ENCODE measurements at places on chromosomes 4 and X.

DNA sequence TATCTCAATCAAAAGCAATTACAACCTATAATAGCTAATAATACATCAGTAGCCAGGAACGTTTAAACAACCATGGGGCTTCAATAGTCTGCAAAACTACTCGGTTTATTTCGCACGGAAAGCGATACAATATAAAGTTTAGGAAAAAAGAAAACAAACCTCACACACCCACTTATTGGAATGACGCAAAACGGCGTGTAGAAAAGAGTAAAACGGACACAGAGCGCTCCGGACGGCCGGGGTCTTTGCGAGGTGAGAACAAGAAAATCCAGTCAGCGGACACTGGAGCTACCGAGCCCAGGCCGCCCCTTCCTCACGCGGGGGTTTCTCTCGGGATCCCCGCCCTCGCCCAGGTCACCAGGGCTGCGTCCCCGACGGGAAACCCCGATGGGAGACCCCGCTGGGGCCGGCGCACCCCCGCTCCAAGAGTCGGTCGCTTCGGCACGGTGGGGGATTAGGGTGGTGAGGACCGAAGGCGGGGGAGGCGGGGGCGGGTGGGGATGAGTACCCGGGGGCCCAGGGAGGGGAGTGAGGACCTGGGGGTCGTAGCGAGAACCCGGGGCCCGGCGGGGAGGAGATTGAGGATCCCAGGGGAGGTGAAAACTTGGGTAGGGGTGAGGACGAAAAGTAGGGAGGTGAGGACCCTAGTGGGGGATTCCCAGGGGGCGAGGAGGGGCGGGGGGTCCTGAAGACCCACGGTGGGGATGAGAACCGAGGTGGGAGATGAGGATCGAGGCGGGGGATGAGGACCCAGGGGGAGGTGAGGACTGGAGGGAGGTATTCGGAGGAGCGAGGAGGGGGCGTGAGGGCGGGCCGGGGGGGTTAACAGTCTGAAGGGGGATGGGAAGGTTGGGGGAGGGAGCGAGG, 737 bp downstream of the NELFA start:
- no peak for DNase-seq

GRCh38 chr4:87745064-87745807, 54.1 kb upstream of the IBSP start:
- no peak for DNase-seq

DNA sequence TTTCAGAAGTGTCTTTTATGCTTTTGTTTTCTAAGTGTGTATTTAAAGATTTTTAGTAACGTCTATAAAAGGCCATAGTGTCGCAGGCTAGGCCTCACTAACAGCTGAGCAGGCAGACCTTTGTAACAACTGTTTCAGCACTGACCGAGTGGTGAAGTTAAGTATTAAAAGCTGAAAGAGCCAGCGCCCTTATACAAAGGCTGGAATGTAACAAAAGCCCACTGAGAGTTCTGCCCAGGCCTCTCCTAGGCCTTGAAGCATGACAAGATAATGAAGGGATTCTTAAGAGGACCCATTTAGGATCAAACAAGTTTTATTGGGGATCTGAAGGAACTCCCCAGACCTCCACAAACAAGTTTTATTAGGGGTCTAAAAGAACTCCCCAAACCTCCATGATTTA, 722.5 kb upstream of the PRKX start:
- DNase-seq, result no peak

DNA sequence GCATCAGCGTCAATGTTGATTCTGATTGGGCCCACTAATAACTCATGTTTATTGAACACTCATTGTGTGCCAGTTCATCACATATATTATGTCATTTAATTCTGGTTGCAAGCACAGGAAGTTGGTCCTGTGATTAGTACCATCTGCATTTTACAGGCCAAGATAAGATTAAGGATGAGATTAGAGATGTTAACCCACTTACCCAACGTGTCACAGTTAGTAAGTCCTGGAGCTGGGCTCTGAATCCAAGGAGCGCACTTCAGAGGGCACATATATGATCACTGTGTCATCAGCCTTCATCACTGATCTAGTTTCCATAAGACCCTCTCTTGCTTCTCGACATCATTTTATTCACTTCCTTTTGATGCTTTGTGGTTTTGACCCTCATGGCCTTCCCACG, 205.3 kb upstream of the ANXA3 start:
- DNase-seq, result no peak

- DNase-seq, result no peak
These were observed 114.9 kb downstream of the ZNF827 start for GRCh38 chr4:145823743-145824142.

- DNase-seq, result no peak
These were observed 3.0 kb upstream of the PLAC1 start for GRCh38 chrX:134661295-134661694.

DNA sequence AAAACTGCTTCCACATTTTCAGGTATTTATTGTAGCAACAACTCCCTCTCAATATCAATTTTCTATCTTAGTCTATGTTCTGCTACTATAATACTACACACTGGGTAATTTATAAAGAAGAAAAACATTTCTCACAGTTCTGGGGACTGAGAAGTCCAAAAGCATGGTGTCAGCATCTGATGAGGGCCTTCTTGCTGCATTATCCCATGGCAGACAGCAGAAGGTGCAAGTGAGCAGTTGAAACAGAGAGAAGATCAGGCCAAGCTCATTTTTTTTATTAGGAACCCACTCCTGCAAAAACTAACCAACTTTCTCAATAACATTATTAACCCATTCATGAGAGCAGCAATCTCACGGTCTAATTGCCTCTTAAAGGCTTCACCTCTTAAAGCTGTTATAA, 376.0 kb downstream of the RAB28 start:
- DNase-seq, result no peak

- no peak for DNase-seq
These were observed 138.8 kb downstream of the CPZ start for GRCh38 chr4:8731364-8731763.

GRCh38 chr4:118752551-118752950, 67.4 kb downstream of the METTL14 start:
- no peak for DNase-seq

- DNase-seq, result peak; percentile 20
These were observed 201.4 kb downstream of the CCSER1 start for GRCh38 chr4:90328558-90328957.

DNA sequence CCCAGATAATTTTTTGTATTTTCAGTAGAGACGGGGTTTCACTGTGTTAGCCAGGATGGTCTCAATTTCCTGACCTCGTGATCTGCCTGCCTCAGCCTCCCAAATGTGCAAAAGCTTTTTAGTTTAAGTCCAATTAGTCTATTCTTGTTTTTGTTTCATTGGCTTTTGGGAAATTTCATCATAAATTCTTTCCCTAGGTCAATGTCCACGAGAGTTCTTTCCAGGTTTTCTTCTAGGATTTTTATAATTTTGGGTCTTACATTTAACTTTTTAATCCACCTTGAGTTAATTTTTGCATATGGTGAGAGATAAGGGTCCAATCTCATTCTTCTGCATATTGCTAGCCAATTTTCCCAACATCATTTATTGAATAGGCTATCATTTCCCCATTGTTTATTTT, 36.3 kb upstream of the PDLIM5 start:
- DNase-seq, result no peak

- DNase-seq, result peak; percentile 62
These were observed 73.7 kb downstream of the ELOVL6 start for GRCh38 chr4:110124711-110125110.

DNA sequence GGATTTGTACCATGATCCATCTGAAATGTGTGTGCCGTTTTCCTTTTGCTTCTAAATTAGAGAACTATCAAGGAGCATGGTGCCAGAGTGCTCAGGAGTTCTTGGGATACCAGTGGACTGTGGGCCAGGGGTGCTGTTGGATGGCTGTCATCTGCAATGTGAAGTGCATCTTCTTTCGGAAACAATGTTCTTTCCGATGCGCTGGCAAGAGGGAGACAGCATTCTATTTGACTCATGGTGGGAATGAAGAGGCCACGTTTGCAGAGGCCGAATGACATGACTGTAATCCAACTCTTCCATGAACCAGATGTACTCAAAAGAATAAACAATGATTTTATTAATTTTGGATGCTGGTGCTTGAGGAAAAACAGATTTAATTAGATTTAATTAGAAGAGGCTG, 45.5 kb downstream of the SORCS2 start:
- DNase-seq, result no peak

- no peak for DNase-seq
These were observed 68.7 kb downstream of the PAK3 start for GRCh38 chrX:111164728-111165127.

GRCh38 chr4:178333355-178333754, 891.1 kb upstream of the AGA start:
- DNase-seq, result no peak

- no peak for DNase-seq
These were observed 165.9 kb downstream of the IL15 start for GRCh38 chr4:141802333-141802732.

DNA sequence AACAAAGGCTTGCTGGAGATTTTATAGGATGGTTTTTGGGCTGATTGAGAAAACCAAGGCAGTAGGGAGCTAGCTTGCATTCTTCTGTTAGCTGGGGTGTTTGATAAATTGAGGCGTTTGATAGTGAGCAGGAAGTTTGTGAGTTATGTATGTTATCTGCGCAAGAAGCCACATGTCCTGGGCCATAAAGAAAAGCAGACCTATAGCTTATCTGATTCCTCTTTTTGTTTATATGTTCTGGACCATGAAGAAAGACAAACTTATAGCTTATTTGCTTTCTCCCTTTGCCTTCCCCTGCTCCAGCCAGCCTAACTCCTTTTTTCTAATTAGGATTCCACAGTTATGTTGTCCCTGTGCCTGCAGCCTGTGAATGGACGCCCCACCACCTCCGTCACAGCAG, 9.2 kb downstream of the HNRNPH2 start:
- no peak for DNase-seq

DNA sequence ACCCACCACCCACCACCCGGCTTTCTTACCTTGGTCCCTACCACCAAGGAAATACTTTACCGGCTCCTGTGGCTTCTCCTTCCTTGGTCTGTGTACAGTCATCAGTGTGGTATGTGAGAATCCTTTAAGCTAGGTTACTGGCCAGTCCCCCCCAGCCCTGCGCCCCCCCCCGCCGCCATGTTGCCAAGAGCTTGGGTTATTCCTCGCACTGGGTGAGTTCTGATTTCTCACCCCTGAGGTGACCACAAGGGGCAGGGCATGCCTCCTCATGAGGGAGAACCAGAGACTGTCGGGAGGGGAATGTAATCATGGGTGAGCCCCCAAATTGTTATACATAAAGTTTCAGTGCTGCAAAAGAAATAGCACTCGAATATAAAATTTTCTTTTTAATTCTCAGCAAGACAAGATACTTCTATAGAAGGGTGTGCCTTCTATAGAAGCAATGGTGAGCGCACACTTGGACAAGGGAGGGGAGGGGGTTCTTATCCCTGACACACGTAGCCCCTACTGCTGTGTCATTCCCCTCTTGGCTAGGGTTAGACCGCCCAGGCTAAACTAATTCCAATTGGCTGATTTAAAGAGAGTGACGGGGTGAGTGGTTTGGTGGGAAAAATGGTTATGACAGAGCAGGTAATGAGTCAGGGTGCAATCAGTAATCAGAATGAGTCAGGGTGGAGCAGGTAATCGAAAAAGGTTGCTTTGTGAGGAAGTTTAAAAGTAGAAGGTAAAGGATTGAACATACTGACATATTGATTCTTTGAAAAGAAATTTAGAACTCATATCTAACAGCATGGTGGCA, 133.2 kb downstream of the KDM6A start:
- no peak for DNase-seq

GRCh38 chrX:21479695-21480270, 105.6 kb downstream of the CNKSR2 start:
- peak; percentile 70 for DNase-seq

DNA sequence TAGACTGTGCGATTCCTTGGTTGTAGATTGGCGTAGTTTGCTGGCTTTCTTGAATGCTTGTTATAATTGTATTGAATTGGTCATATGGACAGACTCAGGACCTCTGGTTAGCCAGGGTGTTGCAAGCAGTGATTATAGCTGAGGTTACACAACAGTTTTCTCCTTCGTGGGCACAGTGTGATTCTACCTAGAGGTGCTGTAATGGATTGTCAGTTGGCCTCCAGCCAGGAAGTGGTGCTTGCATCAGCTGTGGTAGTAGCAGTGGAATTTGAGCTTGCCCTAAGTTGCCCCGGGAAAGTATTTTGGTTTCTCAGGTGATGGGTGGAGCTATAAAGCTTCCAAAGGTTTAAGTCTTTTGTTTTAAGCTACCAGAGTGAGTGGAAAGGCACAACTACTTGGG, 23.1 kb upstream of the GABRG1 start:
- no peak for DNase-seq

GRCh38 chr4:166399021-166399420, 526.0 kb downstream of the TLL1 start:
- DNase-seq, result no peak

GRCh38 chrX:100409610-100410590, at the start of gene PCDH19:
TSS of gene PCDH19 (minus strand) at chrX:100410273. CDS start at chrX:100408597, 1,676 bp downstream.
- peak; percentile 7 for DNase-seq

DNA sequence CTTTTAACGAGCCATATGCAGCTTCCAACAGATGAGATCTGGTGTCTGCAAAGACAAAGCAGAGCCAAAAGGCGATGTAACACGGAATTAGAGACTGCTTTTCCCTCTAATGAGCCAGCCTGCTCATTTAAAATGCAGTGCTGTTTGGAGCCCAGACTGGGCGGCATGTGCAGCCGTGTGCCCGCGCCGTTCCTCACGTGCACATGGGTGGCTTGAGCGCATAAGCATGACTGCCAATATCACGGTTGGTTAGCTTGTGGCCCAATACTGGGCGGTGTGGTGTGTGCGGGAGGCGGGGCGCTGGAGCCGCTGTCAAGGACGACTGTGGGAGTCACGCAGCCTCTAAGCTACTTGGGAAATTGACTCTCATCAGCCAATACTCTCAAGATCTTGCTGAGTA, 87.0 kb upstream of the SCOC start:
- DNase-seq, result peak; percentile 61

DNA sequence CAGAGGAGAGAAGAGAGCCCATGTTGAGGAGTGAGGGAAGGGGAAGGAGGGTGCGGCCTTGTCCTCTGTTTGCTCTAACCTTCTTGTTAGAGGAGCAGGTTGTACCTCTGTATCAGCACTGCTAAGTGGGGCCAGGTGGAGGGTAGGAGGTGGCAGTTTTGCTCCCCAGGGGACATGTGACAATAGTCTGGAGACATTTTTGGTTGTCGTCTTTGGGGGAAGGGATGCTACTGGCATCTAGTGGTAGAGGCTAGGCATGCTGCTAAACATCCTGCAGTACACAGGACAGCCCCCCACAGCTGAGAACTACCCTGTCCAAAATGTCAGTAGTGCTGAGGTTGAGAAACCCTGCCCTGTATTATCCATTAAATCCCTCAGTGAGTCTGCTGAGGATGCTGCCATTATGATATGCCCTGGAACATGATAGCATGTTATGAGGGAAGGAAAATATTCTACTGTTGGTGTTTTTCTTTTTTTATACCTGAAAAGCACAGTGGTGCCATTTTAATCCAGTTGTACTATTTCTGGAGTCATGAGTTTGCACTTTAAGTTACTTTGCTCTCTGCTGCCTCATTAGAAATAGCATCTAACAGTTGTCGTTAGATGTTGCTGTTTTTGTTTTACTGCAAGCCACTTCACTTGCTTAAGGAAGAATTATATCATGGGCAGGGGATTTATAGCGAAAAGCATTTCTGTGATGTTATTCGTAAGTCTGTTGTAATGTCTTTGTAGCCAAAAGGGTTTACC, 90.6 kb downstream of the LRP2BP start:
- peak; percentile 20 for DNase-seq

GRCh38 chr4:61824454-61824853, 624.3 kb downstream of the ADGRL3 start:
- DNase-seq, result no peak

- DNase-seq, result peak; percentile 31
These were observed 132.2 kb downstream of the STIM2 start for GRCh38 chr4:26992657-26993361.
